NCI-H526 treated with DMSO at 0.1 percent for 48 hours (cell line): ENCODE measurements at places on chromosomes 12 and 14.

GRCh38 chr12:46920499-46920898 lies 94.7 kb upstream of the SLC38A4 start:
- DNase-seq, result no peak

GRCh38 chr14:50260072-50260471 lies 28.7 kb upstream of the SOS2 start:
- DNase-seq, result no peak

- DNase-seq, result no peak
These were observed 119.6 kb downstream of the PLXNC1 start for GRCh38 chr12:94267921-94268471.

- no peak for DNase-seq
These were observed 63.4 kb upstream of the PTGR2 start for GRCh38 chr14:73788317-73788598.

- no peak for DNase-seq
These were observed 731.9 kb downstream of the NRXN3 start for GRCh38 chr14:78902010-78902623.

GRCh38 chr14:54509546-54510501 lies at the start of gene CGRRF1:
Gene CGRRF1, plus strand, starts transcription at chr14:54509906. Its CDS starts 54 bp downstream, at chr14:54509960.
- DNase-seq, result peak; percentile 92

- DNase-seq, result peak; percentile 57
These were observed 44.4 kb upstream of the PNMA1 start for GRCh38 chr14:73758392-73759182.

DNA sequence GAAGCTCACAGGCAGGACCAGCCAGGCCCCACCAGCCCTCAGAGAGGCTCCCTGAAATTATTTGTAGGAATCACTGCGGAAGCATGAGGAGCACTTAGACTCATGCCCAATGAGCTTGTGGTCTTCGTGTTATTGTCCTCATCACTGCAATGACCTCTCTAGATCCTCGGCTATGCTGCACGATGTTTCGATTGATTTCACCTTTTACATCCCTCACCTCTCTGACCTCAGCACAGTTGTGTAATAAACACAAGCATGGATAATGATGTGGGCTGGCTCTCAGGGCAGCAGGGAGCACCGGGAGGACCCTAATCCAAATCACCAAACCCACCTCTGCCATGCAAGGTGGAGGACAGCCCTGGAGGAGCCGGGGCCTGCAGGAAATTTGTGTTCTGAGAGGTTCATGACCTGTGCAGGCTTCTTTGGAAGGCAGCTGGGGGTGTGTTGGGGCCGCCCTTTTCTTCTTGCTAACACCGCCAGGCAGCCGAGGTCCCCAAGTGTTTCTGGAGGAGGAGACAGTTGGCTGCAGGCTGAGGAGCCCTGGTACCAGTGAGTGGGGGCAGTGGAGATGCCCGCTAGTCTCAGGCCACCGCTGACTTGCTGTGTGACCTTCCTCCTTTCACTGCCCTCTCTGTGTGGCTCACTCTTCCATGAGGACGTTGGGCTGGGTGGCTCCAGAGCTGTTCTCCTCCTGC lies 29.5 kb upstream of the EML1 start:
- DNase-seq, result no peak

DNA sequence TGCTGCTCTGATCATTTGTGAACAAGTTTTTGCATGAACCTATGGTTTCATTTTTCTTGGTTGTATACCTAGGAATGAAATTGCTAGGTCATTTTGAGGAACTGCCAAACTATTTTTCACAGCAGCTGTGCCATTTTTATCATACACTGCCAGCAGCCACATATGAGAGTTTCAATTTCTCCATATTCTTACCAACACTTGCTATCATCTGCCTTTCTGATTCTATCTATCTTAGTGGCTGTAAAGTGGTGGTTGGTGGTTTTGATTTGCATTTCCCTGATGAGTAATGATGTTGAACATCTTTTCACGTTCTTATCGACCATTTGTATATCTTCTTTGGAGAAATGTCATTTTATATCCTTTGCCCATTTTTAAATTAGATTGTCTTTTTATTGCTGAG lies 146.1 kb downstream of the C12orf75 start:
- no peak for DNase-seq

DNA sequence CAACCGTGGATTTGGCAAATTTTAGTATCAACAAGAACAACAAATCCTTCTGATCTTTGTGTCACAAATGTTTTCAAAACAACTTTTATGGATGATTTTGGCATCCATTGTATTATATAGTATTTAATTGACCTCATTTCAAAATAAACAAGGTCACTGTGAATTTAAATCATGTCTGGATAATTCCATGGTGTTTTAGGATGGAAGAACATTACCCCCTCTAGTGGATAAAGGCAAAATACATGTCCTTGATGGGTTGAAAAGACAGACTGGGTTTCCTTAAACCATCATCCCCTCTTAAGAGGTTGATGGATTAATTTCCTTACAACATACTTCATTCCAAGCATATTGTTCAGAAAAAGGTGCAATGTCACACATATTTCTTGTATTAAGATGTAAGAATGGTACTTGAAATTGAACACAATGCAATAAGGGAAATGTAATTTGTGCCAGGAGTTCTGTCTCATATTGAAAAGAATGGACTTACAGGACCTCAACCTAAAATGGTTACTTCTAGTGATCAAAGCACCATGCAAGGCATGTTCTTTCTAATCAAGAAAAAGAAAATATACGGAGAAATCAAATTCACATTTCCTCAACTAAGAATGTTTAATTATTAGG lies 352.0 kb downstream of the BCAT1 start:
- DNase-seq, result peak; percentile 22

DNA sequence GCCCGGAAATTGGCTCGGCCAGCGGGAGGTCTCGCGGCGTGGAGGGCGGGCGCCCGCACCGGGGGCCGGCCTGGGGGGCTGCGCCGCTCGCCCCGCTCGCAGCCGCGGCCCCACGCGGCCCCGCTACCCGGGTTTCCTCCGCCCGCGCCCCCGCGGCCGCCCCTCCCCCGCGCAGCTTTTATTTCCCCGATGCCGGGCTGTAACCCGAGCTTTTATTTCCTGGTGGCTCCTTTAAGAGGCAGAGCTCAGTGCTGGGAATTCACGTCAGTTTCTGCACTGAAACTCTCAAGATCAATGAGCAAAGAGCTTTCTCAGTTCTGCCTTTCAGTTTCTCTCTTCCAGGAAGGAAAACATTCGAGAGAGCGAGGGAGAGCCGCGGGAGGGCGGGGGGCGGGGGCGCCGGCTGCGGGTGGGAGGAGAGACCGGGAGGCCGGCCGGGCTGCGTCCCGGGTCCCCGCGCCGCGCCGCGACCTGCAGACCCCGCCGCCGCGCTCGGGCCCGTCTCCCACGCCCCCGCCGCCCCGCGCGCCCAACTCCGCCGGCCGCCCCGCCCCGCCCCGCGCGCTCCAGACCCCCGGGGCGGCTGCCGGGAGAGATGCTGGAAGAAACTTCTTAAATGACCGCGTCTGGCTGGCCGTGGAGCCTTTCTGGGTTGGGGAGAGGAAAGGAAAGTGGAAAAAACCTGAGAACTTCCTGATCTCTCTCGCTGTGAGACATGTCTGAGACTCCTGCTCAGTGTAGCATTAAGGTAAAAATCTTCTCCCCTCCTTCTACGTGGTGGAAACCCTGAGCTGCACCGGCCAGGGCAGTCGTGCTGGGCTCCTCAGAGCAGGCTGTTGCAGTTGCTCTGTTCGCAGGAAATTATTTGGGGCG lies at the start of gene ETV6:
ETV6 (plus strand) TSS at position 262 of the 873 bp plus-strand sequence; CDS start at position 716, 454 bp downstream.
- DNase-seq, result peak; percentile 79

DNA sequence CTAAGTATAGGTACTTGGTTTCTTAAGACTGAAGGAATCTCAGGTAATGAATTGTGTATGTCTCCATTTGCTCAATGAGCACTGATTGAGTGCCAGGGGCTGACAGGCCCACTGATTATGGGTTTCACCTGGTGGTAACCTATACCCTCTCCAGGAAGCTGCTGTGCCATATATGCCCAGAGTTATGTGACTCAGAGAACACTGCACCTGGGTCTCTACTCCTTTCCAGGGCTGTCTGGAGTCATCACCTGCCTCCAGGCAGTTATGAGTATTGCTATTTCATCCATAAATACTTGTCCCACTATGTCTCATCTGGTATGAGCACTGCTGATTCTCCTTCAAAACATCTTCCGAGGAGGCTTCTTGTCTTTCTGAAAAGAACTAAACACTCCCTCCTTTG lies 692.9 kb downstream of the BCL11B start:
- no peak for DNase-seq

DNA sequence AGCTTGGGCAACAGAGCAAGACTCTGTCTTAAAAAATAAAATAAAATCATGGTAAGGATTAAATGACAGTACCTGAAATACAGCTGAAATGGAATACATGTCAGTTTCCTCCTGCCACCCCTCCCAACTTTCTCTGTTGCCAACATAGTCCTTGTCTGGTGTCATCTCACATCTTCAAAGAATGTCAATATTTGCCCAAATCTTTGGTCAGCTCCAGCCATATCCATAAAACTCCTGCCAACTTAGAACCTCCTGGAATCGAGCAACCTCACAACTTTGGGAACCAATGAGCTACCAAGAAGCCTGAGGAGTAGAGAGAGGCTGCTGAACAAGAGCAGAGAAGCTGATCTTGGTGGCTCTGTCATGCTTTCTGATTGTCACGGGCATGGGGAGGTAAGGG lies 10.8 kb upstream of the LRRC10 start:
- DNase-seq, result no peak

GRCh38 chr12:122230798-122231197 lies 4.9 kb upstream of the DIABLO start:
- no peak for DNase-seq

GRCh38 chr12:45577844-45578399 lies 151.6 kb upstream of the ARID2 start:
- no peak for DNase-seq

GRCh38 chr12:6532051-6532926 lies 2.0 kb upstream of the GAPDH start:
- no peak for DNase-seq

DNA sequence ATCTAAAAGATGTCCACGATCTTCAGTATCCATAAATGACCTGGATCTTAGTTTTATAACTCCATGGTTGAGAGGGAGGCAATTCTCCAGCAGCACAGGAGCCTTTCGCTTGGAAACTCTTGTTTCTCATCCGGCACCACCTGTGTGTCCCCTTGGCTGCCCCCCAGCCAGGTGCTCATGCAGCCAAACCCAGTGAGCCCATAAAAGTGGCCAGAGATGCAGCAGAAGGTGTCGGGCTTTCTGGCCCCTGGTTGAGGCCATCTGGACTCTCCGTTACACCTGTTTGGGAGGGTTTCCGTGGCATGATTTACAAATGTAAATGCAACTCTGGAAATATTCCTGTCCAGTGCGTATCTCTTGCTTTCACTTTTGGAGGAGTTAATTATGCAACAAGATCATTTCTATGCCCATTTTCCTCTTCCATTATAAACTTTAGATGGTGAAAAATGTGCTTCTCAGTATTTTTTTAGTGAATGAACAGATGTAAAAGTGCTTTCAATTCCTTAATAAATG lies 291.1 kb downstream of the DIO2 start:
- no peak for DNase-seq

GRCh38 chr12:66103016-66103913 lies 27.3 kb downstream of the LLPH start:
- DNase-seq, result no peak

GRCh38 chr12:20434996-20435395 lies 66.7 kb downstream of the PDE3A start:
- DNase-seq, result no peak

DNA sequence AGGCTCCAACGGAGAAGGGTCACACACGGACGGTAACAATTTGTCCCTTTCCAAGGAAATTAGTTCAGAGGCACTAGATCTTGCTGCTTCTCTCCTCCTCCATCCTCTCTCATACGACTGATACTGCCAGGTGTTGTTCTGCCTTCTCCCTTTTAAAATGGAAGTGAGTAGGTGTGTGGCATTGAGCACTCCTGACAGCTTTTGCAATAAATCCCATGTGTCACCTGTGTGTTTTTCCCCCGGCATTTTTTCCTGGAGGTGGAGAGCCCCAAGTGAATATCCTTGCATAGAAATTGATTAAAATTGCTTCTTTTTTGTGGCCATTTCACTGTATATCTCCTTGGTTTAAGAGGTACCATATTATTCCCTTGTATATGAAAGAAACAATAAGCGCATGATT lies 26.2 kb upstream of the AKAP5 start:
- DNase-seq, result no peak

DNA sequence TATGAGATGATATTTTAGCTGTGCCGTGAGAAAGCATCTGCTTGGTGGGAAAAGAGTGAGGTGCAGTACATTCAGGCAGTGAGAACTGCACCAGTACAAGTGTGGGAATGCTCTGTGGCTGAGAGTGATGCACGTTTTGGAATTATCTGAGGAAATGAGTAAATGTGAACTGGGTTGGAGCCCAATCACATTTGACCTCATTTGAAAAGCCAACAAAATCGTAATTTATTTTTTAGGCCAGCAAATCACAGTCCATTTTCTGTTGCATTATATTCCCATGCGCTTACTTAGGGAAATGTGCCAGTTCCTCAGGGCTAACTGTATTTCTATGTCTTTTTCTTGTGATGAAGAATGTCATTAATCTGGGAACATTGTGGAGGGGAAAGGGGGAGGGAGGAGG lies 77.3 kb downstream of the SNAPC1 start:
- no peak for DNase-seq

GRCh38 chr14:101064121-101064661 lies 160.7 kb upstream of the RTL1 start:
- no peak for DNase-seq

DNA sequence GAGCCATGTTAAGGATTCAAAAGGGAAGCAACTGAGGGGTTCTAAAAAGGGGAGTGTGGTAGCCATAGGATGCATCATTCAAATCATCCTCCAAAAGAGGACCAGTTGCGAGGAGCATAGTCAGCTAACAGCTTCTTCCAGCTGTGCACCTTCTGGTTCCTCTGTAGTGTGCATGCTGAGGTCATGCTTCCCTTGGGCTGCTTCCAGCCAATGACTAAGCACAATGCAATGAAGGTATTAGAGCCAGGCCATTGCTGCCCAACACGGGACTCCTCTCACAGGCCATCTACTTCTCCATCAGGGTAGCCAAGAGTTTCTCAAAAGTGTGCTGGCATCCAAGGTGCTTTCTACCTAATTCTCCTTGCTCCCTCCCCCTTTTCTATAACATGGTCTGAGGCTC lies 69.2 kb upstream of the ARID2 start:
- DNase-seq, result no peak

GRCh38 chr12:85874031-85874461 lies at the start of gene NTS:
Gene NTS, plus strand, starts transcription at chr12:85874295. Its CDS starts 109 bp downstream, at chr12:85874404.
- peak; percentile 16 for DNase-seq

GRCh38 chr12:6540181-6540877 lies 6.0 kb downstream of the GAPDH start:
- DNase-seq, result peak; percentile 79

GRCh38 chr14:100864206-100864605 lies 38.3 kb downstream of the MEG3 start:
- DNase-seq, result no peak

GRCh38 chr12:46222636-46223035 lies 46.2 kb downstream of the SLC38A1 start:
- DNase-seq, result no peak

DNA sequence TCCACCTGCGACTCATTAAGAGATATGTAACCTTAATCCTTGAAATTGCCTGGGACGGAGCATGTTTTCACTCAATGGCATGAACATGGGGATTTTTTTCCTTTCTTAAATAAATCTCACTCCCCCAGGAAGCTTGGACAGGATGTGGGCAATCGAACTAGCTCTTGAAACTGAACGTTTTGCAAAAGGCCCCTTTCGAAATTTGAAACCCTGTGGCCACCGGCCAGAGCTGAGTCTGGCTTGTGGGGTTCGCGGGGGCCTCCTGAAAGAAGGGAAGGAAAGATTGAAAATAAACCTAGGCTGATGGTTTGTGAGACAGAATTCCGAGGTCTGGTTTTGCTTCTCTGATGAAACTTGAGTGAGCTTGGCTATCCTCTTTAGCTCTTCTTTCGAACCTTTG lies 101.4 kb upstream of the RTL1 start:
- DNase-seq, result no peak

- no peak for DNase-seq
These were observed 24.7 kb downstream of the TTC7B start for GRCh38 chr14:90791486-90791885.
